ENCODE measurements at places on chromosomes 6 and 20. TPM values are rescaled to one million over a fixed set of nuclear protein-coding genes. Genes with fewer than 3 reads are reported as not detected.

The FAM209B gene
- not detected for polyA plus RNA-seq

The ENPP1 gene
- polyA plus RNA-seq: 2.3 TPM

GRCh38 chr20:50982363-50982762 is 23.7 kb downstream of the MOCS3 start:
- DNase-seq: no peak

- peak; percentile 66 for DNase-seq
These were observed 368.9 kb downstream of the LAMA2 start for GRCh38 chr6:129251669-129252376.

- no peak for DNase-seq
These were observed 128.6 kb upstream of the FAM83B start for GRCh38 chr6:54717849-54718455.

DNA sequence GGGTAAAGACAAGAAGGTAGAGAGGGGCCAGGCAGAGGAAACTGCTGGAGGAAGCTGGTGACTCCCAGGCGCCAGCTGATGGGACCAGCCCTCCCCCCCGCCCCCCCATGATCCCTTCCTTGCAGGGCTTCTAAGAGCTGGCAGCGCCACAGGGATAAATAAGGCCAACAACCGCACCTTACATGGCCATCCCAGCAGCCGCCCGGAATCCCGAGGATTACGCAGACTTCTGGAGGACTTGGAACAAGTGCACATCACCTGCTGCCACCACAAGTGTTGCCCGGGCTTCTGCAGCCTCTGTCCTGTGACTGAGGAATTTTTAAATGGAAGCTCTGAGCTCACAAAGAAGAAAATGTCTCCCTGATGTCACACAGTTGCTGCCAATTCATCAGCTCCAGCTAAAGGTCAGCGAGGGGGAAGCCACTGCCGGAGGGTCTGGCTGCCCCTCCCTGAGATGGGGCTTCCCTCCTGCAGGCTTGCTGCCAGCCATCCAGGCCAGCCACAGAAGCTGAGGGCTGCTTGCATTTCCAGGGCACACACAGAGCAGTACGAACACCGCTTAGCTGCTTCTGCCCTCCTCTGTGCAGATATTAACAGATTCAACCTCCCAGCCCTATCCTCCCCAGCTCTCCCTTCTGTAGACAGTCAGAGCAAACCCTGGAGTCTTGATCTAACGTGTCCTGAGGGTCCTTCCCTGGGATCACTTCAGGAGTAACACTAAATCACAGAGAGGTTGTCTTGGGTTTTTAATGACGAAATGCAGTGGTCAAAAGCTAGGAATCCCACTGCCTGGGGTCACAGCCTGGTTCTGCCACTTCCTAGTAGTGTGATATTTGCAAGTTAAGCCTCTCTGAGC is 38.6 kb upstream of the PIM1 start:
- DNase-seq: peak; percentile 72

- no peak for DNase-seq
These were observed 28.3 kb downstream of the DUSP22 start for GRCh38 chr6:320351-321157.

DNA sequence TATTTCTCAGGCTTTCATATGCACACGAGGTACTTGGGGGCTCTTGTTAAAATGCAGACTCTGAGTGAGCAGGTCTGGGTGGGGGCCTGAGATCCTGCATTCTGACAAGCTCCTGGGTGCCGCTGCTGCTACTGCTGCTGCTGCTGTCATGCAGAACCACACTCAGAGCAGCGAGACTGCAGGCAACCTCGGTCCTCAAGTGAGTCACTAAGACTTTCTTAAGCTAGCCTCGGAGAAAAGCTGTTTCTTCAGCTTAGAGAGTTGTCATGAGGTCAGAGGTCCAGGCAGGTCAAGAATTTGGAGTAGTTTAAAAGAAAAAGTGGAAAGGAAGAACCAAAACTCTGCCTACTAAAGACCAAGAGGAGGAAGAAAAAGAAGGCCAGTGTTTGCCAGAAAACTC is 92.9 kb downstream of the SPTLC3 start:
- DNase-seq: no peak

DNA sequence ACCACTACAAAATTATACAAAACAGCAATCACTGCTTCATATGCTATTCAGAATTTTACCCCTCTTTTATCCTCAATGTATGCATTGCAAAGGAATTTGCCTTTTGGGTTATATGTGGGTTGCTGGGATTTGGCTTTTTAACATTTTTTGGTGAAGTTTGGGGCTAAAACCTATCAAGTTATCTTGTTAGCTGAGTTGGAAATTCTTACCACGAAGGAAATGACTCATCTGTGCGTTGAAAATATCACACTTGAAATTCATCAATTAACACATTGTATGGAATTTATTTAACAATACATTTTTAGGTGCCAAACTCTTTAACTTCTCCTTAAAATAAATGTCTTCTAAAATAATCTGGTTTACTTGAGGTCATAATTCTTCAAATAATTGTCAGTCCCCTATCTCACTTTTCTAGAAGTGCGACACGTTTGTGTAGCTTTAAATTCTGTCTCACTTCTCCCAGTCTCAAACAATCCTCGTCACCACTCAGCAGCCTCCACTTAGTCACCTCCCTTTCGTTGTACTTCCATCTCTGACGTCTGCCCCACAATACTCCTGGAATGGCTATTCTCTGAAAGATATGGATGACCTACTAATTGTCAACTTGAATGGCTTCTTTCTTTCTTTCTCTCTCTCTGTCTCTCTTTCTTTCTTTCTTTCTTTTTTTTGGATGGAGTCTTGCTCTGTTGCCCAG is 88.5 kb downstream of the PHACTR1 start:
- no peak for DNase-seq

- no peak for DNase-seq
These were observed 23.4 kb upstream of the SLCO4A1 start for GRCh38 chr20:62618611-62619529.
